ENCODE measurements at places on chromosomes 16 and 17. TPM values are rescaled to one million over a fixed set of nuclear protein-coding genes. Genes with fewer than 3 reads are reported as not detected.

- DNase-seq: no peak
Measured at GRCh38 chr16:64659866-64660265, 462.0 kb downstream of the CDH11 start.

DNA sequence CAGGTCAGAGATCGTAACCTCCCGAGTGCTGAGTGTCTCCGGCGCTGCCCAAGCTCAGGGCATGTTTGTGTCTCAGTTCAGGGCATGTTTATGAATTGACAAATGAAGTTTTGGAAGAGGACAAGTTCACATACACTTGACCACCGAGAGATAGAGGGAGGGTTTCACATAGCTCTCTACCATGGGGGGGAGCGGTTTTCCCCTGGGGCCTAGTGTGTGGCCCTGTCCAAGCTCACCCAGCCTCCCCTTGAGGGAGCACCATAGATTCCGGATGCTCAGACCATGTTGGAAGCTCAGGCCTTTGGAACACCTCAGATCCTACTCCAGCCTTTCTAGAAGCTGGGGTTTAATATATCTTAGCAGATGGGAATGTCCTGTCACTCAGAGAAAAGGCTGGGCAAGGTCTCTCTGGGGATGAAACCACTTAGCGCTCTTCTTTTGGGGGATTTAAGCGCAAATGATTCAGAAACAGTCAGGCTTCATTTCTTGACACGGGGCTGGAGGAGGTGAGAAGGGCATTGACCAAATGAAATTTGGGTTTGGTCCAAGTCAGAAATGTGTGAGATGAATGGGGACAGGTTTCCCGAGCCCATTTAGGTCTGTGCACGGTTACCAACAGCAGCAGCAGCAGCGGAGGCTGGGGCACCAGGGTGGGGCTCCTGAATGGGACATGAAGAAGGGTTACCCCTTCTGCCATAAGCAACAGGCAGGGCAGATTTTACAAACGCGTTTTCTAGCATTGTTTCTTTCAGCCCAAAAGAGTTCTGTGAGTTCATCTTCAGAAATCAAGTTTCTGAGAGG is 96.6 kb downstream of the METRNL start:
- DNase-seq: no peak

- no peak for DNase-seq
Measured at GRCh38 chr16:22789281-22789945, 24.5 kb upstream of the HS3ST2 start.

The ESRP2 gene
- total RNA-seq: not detected

- no peak for DNase-seq
Measured at GRCh38 chr17:35816723-35817122, 7.4 kb downstream of the TAF15 start.

- DNase-seq: no peak
Measured at GRCh38 chr16:54116124-54116655, 170.4 kb downstream of the IRX3 start.

The C1QTNF8 gene
- not detected for total RNA-seq

DNA sequence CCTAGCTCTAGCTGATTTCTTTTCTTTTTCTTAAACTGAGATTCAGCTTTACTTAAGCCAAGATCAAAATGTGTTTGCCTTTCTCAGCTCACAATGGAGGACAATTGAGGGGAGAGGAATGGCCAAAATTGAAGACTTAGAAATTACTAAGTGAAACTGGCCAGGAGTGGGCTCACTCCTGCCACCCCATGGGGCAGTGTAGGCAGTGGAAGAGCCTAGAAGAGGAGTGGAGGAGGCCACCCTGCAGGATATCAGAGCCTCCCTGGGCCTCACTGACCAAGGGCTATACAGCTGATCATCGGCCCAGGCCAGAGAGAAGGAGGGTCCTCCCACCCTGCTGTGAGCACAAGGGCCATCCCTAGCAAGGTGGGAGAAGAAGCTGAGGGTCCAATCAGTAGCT is 119.8 kb downstream of the CCT6B start:
- DNase-seq: no peak

GRCh38 chr16:55494994-55495421 is 13.9 kb upstream of the LPCAT2 start:
- DNase-seq: no peak

GRCh38 chr17:382644-383533 is 30.3 kb upstream of the RPH3AL start:
- DNase-seq: peak; percentile 85

The KRTAP16-1 gene
- not detected for total RNA-seq

The CMTM2 gene
- not detected for total RNA-seq

GRCh38 chr16:88578446-88579313 is 8.5 kb downstream of the ZC3H18 start:
- no peak for DNase-seq

The C17orf78 gene
- not detected for total RNA-seq

DNA sequence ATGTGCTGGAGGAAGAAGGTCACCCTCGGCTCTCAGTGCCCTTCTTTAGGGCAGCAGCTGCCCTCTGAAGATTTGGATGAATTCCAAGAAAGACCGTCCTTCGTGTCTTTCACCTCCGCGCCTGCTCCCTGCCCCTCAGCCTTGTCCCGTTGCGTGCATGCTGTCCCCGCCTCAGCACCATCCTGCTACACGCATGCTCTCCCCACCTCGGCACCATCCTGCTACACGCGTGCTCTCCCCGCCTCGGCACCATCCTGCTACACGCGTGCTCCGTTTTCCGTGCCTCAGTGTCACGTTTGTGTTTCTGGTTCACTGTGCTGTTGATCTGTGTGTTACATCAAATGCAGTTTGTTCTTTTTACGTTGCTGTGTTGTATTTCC is 13.5 kb downstream of the ACSF3 start:
- no peak for DNase-seq

The NEUROD2 gene
- total RNA-seq: not detected

DNA sequence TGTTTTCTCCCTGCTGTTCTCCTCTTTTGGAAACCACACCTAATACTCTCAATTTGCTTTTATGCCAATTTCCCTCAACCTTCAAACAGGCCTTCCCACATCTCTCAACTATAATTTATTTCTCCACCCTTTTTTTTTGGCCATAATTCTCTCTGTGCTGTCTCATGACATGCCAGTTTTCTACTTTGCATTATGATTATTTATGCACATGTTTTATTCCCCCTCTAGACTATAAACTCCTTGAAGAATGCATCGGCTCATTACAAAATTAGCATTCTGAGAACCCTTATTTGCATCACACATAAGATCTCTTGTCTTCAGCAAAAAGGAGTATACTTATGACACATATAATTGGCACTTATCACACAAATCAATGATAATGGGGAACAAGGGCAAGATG is 10.9 kb upstream of the LYRM9 start:
- no peak for DNase-seq

- no peak for DNase-seq
Measured at GRCh38 chr17:71157297-71157696, 963.5 kb upstream of the SOX9 start.

DNA sequence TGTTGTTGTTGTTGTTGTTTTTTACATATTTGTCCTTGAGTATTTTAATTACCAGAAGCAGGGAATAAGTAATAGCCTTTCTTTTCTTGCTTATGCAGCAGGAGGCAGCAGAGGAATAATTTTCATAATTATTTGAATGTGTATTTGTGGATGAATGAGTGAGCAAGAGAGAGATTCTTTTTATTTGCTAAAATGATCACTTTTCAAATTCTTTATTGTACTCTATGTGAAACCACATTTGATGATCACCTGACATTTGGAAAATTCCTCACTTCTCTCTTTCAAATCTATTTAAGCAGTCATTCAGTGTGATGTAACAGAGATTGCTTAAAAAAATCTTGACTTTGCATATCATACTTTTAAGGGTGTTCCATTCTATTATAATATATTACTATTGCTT is 223.6 kb downstream of the BCAS3 start:
- DNase-seq: no peak

The DNAH2 gene
- total RNA-seq: not detected

DNA sequence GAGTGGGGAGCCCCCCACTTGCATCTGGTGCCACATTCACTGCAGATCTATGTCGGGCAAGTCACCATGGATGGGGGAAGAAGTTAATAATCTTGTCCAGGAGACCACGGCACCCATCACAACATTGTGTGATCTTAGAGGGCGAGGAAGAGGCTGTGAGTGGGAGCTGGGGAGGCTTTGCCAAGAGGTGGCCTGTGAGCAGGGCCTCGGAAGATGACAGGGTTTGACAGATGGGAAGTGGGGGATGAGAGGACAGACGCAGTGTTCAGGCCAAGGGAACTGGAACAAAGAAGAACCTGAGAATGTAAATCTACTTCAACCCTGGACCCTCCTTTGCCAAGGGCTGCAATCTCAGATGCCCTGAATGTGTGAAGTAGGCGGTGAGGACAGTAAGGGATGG is 12.4 kb downstream of the ACE start:
- DNase-seq: no peak

The OMG gene
- not detected for total RNA-seq

The PDPR gene
- 5.1 TPM for total RNA-seq

DNA sequence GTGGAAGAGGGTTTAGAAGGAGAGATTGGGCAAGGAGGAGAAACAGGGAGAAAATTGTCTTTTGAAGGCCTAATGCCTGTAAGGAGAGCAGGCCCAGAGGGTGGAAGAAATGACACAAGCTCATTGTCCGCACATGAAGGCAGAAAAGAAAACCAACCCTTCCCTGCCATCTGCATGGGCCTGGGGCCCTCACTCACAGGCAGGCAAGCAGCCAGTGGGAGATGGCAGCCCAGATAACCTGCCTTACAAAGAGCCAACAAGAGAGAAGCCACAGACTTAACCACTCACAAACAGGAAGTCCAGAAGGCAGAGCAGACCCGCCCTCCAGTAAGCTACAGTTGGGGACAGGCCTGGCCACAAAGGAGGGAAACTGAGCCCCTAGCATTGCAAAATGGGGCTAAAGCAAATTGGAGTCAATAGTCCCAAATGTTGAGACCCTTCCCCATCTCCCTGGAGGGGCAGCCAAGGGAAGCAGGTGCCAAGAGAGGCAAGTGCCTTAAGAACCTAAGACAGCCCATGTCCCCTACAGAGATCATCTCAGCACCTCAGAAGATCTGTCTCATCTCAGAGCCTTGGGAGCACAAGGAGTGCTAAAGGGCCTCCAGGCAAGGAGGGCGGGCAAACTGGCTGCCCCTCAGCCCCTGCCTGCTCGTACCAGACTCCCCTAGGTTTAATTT is 7.3 kb upstream of the TSPOAP1 start:
- no peak for DNase-seq

DNA sequence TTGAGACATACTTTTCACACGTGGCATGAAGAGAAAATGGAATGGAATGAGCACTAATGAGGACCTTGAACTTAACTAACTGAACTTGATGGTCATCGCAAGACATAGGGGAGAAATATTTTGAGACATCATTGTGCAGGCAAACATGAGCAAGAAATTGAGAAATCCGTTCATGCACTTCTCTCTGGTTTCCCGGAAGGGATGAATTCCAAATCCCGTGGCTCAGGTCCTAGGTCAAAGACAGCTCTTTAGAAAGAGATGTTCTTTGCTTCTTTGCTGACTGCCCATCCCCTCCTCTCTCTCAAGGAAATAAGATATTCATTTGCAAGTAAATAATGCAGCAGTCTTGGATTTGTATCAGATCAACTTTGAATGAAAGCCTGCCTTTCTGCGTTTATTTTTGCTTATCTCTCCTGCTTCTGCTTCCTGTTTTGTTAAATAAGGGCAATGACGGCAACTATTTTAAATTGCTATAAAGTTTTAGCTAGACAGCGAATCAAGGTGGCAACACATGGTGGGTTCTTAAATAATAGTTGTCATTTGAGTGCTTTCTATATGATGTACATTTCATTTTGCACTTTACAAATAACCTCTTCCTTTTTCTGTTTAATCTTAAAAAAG is 657.8 kb downstream of the MAF start:
- DNase-seq: no peak

The P2RX5 gene
- not detected for total RNA-seq

DNA sequence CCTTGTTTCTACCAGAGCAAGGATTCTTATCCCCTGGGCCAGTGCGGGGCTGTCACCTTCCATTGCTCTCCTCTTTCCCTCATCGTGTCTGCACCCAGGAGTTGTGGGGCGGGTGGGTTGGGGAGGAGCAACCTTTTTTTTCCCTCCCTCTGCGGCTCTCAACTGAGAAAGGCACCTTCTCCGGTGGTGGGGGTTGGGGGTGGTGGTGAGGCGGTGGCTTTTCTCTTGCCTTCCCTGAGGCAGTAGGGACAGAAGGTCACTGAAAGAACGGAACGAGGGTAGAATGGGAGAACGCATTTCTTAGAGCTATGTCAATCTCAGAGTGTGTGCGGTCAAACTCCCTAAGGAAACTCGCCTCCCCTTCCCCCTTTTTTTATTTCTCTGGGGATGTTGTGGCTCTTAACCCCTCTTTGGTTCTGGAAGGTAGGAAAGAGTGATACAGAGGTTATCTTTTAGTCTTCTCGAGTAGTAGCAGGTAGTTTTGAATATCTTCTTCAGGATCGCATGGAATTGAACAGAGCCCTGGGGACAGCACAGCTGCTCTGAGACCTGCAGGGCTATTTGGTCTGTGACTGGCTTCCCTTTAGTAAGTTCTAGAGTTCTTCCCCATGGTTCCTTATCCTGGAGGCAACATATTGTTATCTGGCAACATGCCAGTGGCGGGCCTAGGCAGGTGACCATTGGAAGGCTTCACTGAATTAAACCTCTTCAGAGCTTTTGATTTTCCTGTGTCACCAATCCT is 994 bp downstream of the CLTC start:
- DNase-seq: peak; percentile 54

DNA sequence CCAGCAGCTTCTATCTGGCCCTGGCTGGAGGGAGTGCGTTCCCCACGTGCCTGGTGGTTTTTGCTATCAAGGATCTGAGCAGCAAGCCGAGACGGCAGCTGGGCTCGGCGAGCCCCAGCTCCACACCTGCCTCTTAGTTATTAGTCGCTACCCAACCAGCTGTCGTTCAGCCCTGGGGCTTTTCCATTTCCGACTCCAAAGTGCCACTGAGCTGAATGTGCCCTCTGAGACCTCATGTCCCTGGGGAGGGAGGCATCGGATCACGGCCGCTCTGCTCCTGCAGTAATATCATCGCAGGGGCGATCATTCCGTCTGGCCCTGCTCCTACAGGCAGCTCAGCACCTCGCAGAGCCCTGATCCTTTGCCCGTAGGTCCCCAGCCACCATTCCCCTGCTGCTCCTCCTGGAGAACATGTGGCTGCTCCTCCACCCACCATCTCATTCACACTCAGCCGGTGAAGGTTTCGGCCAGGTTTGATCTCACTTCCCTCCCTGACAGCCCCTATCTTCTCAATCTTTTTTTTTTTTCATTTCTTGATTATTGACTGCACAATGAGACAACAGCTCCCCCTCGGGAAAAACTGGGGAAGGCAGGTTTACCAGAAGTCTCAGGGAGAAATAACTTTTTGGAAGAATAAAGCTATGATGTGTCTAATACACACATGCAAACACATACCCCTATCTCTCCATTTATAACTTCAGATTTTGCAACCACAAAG is 86.7 kb downstream of the ZFHX3 start:
- peak; percentile 2 for DNase-seq

DNA sequence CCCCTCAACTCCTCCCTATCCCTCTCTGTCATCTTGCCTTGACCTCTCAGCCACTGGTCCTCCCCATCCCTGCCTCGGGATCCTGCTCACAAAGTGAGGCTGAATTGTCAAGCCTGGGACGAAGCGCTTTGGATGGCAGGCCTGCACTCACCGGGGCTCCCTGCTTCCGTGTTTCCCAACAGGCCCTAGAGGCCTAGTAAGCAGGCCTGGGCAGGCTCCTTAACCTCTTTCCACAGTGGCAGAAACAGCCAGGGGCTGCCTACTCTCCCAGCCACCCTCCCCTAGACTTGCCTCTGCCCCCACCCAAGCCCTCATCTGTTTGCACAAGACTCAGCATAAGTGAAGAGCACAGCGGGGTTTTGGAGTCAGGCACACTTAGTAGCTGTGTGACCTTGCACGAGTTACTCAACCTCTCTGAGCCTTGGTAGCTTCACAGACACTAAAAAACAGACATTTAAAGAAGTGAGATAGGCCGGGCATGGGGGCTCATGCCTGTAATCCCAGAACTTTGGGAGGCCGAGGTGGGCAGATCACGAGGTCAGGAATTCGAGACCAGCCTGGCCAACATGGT is 5.0 kb upstream of the FADS6 start:
- DNase-seq: no peak
